ENCODE measurements at places on chromosomes 6 and 20.

DNA sequence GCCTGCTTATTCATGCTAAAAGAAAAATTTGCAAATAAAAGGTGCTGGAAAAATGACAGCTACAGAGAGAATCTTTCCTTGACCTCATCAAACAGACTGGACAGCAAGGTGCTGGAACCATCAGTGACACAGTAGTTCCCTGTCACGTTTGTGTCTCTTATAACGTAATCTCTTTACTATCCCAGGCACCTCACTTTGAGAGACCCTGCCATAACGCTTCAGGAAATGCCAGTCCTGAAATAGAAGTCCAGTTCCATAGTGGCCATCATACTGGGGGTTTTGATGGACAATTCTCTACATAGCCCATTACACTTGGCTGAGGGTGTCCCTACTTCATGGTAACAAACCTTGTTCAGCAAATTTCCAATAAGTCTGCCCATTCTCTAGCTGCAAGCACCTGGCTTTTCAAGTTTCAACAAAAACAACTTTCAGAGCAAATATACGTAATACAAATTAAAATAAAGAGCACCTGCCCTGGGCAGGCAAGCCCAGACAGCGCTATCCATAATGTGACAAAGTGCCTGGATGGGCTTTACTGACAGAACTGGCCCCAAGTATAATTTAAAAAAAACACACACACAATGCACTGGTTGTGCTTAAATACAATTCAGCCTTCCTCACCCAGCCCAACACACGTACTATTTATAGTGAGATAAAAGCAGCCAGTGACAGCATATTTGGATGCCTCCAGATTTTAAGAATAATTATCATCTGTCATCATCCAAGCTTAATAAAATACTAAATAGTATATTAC, 38.7 kb downstream of the CNKSR3 start:
- no peak for DNase-seq

DNA sequence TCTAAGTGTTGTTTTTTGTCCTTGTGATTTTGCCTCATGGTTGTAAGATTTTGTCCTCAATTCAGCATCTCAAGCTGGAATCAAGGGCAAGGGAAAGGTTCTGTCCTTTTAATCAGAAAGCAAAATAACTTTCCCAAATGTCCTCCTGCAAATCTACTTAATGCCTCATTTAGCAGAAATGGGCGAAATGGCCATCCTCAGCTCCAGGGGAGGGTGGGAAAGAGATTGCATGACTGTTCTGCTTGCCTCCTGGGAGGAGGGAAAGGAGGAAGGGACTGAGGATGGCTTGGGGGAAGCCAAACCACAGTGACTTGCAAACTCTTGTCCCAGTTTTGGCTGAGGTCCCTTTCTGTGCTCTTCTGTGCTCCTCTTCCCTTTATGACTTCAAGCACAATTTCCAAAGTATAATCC, 43.4 kb downstream of the TNFAIP3 start:
- no peak for DNase-seq

GRCh38 chr20:49543071-49543857, 24.7 kb downstream of the PTGIS start:
- DNase-seq, result no peak

GRCh38 chr6:26087284-26088115, at the start of gene HFE:
TSS of gene HFE (plus strand) at chr6:26087429. CDS start at chr6:26087441, 12 bp downstream.
- peak; percentile 73 for DNase-seq

GRCh38 chr20:6566821-6567220, 200.7 kb upstream of the BMP2 start:
- DNase-seq, result peak; percentile 96

- no peak for DNase-seq
These were observed 1131.3 kb upstream of the MAP3K7 start for GRCh38 chr6:91718198-91718597.

GRCh38 chr6:44062771-44063560, 64.3 kb downstream of the MRPL14 start:
- no peak for DNase-seq

- DNase-seq, result no peak
These were observed 111.3 kb downstream of the LRRC1 start for GRCh38 chr6:53906103-53906502.

GRCh38 chr6:67047996-67048395, 1341.0 kb upstream of the EYS start:
- no peak for DNase-seq

DNA sequence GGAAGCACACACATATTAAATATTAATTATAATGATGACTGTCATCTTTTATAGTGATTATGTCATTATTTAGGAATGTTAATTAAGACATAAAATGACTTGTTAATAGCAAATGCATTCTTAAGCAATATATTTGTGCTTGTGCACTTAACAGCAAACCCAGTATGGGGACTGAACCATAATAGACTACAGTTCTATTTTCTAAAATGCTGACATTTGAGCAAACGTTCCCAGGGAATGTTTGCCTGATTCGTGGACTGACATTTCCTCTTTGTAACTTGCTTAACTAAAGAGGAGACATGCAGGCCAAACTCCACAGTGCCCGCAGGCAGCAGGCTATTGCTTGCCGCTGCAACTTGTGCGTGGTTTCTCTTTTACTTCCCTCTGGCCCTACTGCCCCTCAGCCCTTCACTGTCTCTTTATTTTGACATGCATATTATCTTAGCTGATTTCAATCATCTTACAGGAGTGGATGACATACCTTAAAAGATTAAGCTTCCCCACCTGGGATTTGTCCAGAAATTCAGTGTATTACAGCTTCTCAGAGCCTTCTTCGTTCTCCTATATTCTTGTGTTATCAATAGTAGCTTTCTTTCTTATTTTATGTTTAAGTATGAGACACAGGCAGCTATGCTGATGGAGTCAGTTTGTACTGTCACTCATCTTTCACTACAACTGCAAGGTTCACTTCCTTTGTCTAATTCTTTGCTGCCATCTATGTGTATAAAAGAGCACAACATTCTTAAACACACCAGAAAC, 141.5 kb downstream of the GMDS start:
- DNase-seq, result peak; percentile 55

- no peak for DNase-seq
These were observed 15.4 kb downstream of the LAMA5 start for GRCh38 chr20:62351469-62352401.

DNA sequence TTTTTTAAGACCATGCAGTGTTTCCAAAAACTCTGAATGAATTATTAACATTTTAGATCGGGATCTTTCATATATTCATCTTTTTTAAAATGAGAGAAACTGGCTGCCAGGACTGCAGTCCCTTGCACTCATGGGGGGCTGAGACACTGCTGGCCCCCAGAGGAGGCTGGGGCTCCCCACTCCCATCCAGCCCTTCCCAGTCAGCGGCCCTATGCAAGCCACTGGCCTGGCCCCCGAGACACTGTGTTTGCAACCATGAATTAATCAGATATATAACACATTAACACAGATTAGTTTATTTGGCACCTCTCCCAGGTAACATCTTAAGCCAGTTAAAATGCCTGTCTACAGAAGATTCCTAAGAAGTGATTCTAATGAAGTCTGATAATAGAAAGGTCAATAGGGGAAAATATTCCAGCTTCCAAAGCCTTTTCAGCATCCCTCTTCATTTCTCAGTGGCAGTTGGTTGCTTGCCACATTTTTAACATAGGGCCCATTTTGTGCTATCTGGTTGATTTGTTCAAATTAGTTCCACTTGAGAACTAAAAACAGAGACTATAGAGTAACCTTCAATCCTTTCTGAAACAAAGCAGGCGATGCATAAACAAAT, 184.4 kb upstream of the FBXL4 start:
- no peak for DNase-seq

- DNase-seq, result no peak
These were observed 62.0 kb upstream of the TOP1 start for GRCh38 chr20:40966516-40967185.

DNA sequence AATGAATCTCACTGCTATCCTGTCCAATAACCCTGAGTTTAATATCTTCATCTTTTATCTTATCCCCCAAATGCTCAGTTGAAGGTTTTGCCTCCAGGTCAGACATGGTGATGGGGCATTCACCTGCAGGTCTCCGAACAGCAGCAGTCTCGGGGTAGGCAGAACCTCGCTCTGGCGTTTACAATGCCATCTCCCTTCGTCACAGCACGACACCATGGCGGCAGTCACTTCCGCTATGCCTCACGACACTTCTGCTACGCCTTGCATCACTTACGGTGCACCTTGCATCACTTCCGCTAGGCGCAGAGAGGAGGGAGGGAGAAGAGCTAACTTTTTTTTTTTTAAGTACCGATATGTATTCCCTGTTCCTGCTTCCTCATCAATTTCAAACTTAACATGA, 194.9 kb downstream of the BCAS1 start:
- DNase-seq, result no peak

DNA sequence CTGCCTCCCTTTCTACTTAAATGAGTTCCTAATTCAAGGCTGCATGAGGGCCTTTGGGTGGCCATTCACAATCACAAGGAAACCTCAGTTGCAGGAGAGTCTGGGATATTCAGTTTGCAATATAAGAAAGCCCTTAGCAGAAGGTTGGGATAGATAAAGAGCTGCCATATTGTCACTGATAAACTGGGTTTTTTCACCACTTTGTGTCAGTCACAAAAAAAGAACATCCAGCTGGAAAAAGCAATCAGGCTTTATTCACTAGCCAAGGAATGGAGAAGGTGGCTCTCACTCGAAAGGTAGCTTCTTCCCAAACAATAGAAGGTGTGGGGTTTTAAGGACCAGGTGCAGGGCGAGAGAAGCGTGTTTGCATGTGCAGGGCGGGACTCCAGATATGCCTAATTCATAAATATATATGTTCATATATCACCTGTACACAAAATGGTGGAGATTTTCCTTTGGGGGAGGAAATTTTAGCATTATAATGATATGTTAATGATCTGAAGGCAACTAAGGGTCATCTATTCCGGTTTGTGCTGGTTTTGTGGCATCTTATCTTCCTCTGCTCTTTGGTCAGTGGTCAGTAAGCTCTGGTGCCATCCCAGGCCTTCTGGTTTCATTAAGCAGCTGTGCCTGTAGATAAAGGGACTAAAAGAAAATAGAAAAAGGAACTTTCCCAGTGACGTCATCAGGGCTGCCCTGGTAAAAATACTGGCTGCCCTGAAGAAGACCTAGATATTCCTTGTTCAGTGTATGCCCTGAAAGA, 97.1 kb upstream of the IYD start:
- DNase-seq, result no peak
